Fibroblast of lung (primary cell): ENCODE measurements at places on chromosomes 6 and 20. TPM values are rescaled to one million over a fixed set of nuclear protein-coding genes. Genes with fewer than 3 reads are reported as not detected.
A peak's percentile ranks its signal among the peaks of the same experiment; 100 is the strongest.

DNA sequence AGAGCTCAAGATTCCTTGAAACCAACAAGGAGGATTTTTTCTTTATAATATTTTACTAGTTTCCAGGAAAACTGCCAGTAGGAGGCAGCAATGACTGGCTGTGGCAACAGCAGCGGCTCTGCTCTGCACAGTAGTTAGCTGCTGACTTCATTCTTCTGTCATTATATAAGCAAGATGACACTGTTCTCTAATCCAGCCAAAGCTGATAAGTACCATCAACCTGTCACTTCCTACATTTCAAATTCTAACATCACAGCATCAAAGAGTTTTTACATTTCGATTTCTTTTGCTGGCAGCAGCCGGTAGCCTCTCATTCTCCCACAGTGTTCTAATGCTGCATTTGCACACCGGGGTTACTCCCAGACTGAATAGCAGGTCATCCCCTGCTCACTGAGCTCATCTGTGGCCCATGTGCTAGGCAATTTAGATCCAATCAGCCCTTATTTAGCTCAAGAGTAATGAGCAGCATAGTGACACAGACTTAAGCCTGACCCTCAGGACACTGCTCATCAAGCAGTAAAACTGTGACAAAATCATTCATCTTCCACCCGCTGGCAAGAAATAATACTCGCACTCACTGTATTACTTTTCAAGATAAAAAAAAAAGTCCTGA, 67.8 kb downstream of the MMS22L start:
- no peaks in the 10 kb centered on the region for H3K27me3 ChIP-seq
- no peaks in the 10 kb centered on the region for H3K36me3 ChIP-seq
- H3K4me3 ChIP-seq: no peak overlapping the region
- no peaks in the 10 kb centered on the region for H3K4me1 ChIP-seq

DNA sequence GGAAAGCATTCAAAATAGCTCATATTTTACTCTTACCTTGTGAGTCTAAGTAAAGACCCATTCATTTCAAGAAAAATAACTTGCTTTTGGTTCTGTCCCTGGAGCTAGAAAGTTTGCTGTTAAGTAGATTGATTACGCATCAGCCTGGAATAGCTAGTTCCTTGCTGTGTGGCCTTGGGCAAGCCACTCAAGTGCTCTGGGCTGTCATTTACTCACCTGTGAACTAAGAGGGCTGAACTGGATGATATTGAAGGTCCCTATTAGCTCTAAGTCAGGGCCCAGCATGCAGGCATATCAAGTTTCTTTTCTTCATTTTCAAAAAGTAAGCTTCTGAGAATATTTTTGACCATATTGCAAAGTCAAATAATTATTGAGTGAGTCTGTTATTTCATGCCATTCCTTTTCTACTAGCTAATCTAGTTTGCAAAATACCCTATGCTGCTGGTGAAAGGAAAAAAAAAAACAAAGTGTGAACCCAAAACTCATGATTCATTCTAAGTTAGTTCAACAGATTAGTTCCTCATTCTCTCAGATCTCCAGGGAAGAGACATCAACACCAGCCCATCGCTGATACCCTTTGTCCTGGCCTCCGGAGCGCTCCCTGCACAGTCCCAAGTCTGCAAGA, 106.5 kb upstream of the GMDS start:
- H3K36me3 ChIP-seq: no peaks in the 10 kb centered on the region
- H3K4me1 ChIP-seq: peaks cover 3% of the 10 kb centered on the region
- no peak overlapping the region for H3K4me3 ChIP-seq
- H3K27ac ChIP-seq: no peak overlapping the region
- no peaks in the 10 kb centered on the region for H3K27me3 ChIP-seq

DNA sequence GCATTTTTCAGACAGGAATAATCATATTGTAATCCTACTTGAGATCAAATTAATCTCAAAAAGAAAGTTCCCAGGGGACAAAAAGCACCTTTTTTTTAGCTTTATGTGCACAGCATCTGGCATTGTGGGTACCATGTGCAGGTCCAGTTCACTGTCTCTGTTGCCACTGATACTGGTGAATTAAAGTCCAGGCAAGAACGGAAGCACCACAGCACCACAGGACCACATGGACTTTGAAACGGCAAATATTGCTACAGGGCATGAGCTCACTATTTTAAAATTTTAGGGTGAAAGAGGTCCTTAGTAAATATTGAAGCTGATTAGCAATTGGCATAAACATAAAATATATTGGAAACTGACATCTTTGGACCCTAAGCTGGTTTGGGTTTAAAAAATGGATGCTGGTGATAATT, 709.0 kb downstream of the EPM2A start:
- H3K27me3 ChIP-seq: no peaks in the 10 kb centered on the region
- H3K27ac ChIP-seq: no peak overlapping the region
- peaks cover 3% of the 10 kb centered on the region for H3K4me1 ChIP-seq
- no peak for DNase-seq
- H3K4me3 ChIP-seq: no peak overlapping the region
- H3K36me3 ChIP-seq: no peaks in the 10 kb centered on the region

- no peaks in the 10 kb centered on the region for H3K27me3 ChIP-seq
- no peak overlapping the region for H3K27ac ChIP-seq
- no peak overlapping the region for H3K4me3 ChIP-seq
Observed at GRCh38 chr6:139640448-139640847, 266.0 kb upstream of the CITED2 start.

DNA sequence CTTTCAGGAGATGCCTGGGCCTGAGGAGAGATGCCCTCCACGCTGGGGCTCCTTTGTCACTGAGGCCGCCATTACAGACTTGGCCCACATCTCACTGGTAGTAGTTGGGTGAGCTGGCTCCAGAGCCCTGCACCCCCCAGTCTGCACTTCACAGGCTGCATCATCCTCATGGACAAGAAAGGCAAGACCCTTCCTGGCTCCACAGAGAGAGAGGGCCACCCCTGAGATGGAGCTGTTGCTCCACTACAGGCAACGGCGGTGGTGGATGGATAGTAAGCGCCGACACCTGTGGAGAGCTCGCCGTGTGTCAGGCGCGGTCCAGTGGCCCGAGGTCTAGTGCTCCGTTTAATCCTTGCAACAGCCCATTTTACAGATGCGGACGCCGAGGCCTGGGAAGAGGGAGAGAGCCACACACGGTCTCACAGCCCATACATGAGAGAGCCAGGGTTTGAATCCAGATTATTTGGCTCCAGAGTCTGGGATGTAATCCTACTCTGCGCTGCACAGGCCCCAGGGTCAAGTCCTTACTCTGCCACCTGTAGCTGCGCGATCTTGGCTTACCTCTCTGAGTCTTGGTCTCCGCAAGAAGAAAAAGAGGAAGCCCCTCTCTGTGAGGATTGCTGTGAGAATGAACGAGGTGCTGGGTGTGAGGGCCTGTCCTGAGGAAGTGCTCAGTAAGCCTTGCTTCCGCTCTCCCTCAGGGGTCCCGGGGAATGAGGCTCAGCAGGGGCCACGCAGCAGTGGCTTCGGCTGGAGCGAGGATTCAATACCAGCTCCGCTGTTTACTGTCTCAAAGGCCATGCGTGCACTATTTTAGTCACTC, 34.5 kb downstream of the SPDEF start:
- no peaks in the 10 kb centered on the region for H3K4me1 ChIP-seq
- H3K36me3 ChIP-seq: no peaks in the 10 kb centered on the region
- DNase-seq: no peak
- H3K4me3 ChIP-seq: no peak overlapping the region
- H3K27me3 ChIP-seq: no peaks in the 10 kb centered on the region

- no peaks in the 10 kb centered on the region for H3K36me3 ChIP-seq
- peak; percentile 23 for DNase-seq
- H3K27ac ChIP-seq: no peak overlapping the region
- H3K4me3 ChIP-seq: no peak overlapping the region
- no peaks in the 10 kb centered on the region for H3K27me3 ChIP-seq
- H3K4me1 ChIP-seq: no peaks in the 10 kb centered on the region
Observed at GRCh38 chr6:131398176-131398575, 174.8 kb upstream of the ARG1 start.

DNA sequence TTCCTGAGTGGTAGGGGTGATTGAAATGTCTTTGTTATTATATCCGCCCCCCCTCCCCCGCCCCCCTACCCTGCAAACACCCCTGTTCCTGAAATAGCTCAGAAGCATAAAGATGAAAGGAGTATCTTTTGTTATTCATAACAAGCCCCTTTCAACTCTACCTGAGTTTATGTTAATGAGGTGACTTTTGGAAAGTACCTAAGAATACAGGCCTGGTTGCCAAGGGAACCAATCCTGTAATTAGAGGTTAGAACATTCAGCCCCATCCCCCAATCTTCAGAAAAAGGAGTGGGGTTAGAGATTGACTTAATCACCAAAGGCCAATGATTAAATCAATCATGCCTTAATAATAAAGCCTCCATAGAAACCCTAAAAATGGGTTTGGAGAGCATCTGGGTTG, 979.2 kb upstream of the GJE1 start:
- no peaks in the 10 kb centered on the region for H3K4me1 ChIP-seq
- no peak for DNase-seq
- H3K36me3 ChIP-seq: no peaks in the 10 kb centered on the region

- H3K27me3 ChIP-seq: no peaks in the 10 kb centered on the region
- DNase-seq: peak; percentile 37
- H3K4me1 ChIP-seq: no peaks in the 10 kb centered on the region
- no peaks in the 10 kb centered on the region for H3K36me3 ChIP-seq
Observed at GRCh38 chr6:116221067-116221466, 32.8 kb downstream of the TSPYL4 start.

GRCh38 chr6:105495515-105495914, 92.6 kb upstream of the PREP start:
- no peak overlapping the region for H3K27ac ChIP-seq
- no peaks in the 10 kb centered on the region for H3K4me1 ChIP-seq
- no peaks in the 10 kb centered on the region for H3K36me3 ChIP-seq
- H3K27me3 ChIP-seq: no peaks in the 10 kb centered on the region

GRCh38 chr20:58647162-58647795, 3.8 kb upstream of the STX16 start:
- no peaks in the 10 kb centered on the region for H3K4me1 ChIP-seq
- DNase-seq: no peak
- no peaks in the 10 kb centered on the region for H3K27me3 ChIP-seq
- no peaks in the 10 kb centered on the region for H3K36me3 ChIP-seq
- H3K27ac ChIP-seq: no peak overlapping the region
- no peak overlapping the region for H3K4me3 ChIP-seq

The ECHDC1 gene
- 47.0 and 51.7 TPM in 2 replicates for total RNA-seq

The PCSK2 gene
- under 0.01 TPM in 1 of 2 replicates, not detected in the other for total RNA-seq

The COL12A1 gene
- 580 and 1,023 TPM in 2 replicates for total RNA-seq

The CCN5 gene
- 21.1 and 31.4 TPM in 2 replicates for total RNA-seq

The LAMA4 gene
- total RNA-seq: 494 and 636 TPM in 2 replicates

The CCN6 gene
- total RNA-seq: not detected in 2 replicates
